ENCODE measurements at places on chromosomes 2 and 18.

DNA sequence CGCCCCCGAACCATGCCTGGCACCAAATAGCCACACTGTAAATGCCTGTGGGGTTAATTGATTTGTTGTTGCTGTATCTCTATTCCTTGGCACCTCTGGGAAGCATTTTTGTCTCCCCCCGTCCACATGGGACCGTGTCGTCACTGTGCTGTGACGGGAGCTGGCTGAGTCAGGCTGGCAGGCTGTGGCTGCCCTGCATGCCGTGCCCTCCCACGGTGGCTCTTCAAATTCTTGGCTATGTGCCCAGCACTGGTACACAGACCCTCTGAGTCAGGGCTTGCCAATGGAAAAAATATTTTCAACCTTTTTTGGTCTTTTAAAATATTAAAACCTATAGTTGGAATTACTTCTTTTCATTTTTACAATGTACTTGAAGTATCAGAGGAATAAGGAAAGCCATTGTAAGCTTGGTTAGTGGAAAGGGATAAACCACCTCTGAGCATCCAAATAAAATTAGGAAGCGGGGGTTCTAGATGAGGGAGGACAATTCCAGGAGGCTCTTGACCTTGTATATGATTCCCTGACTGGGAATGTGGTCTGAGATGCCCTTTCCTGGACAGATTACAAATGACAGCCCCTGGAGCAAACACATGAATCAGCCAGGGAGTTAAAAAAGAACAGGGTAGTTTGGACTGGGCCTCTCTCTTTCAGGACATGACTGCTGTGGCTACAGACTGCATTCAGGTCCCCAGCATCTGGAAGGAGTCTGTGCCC lies 59.4 kb downstream of the DGKD start:
- peak; percentile 85 for DNase-seq

- no peak for DNase-seq
Observed at GRCh38 chr2:25977768-25978167, 4.5 kb downstream of the KIF3C start.

DNA sequence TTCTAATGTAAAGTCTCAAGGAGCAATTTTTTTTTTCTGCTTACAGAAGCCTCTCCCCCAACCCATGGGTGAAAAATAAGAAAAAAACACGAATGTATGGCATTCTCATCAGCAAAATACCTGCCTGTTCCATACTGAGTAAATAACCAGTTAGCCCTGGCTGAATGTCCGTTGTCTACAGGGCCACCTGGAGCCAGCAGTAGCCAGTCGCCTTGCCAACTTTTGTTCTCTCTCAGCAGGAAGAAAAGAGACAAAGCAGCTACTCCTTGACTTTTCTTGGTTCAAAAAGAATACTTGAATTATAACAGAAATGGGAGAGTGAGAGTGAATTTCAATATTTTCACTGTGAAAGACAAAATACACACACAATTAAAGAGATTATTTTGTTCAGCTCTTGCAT lies 532.9 kb upstream of the CRIM1 start:
- DNase-seq: no peak

DNA sequence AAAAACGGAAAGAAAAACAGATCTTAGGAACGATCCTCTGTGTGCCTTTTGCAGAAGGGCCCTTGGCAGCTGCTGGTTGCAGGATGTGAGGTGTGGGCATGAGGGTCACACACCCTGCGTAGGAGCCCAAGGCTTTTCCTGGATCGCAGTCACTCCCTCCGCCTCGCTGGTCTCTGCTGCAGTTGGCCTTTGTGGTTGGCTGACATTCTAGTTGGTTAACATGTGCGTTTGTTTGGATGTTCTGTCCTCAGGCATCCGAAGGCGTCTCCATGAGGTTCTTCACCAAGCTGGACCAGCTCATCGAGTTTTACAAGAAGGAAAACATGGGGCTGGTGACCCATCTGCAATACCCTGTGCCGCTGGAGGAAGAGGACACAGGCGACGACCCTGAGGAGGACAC lies 61.7 kb downstream of the INPP5D start:
- no peak for DNase-seq

- no peak for DNase-seq
Observed at GRCh38 chr2:106892048-106892447, 6.1 kb upstream of the ST6GAL2 start.

- DNase-seq: no peak
Observed at GRCh38 chr2:147482916-147483669, 361.7 kb upstream of the ACVR2A start.

- no peak for DNase-seq
Observed at GRCh38 chr18:37729716-37730115, 164.1 kb upstream of the CELF4 start.

GRCh38 chr2:159052157-159052601 lies 83.7 kb downstream of the TANC1 start:
- DNase-seq: no peak

DNA sequence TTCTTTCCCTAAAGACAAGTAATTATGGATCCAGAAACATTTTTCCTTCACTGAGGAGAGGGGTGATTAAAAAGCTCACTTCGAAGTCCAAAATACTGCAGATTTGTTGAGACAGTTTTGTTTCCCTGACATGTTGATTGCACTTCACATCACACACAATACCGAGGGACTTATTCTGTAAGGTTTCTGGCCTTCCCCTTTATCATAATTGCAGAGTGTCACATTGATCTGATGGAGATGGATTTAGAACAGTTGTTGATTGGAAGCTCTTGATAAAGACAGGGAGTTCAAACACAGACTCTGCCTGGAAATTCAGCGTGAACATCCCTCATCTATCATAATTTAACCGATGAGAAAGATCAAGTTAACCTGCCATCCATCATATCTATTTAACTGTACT lies 163.6 kb downstream of the PTPRM start:
- DNase-seq: no peak

GRCh38 chr2:146129231-146129630 lies 1609.3 kb upstream of the ZEB2 start:
- DNase-seq: no peak

GRCh38 chr2:1628893-1629292 lies 115.4 kb downstream of the PXDN start:
- peak; percentile 79 for DNase-seq

DNA sequence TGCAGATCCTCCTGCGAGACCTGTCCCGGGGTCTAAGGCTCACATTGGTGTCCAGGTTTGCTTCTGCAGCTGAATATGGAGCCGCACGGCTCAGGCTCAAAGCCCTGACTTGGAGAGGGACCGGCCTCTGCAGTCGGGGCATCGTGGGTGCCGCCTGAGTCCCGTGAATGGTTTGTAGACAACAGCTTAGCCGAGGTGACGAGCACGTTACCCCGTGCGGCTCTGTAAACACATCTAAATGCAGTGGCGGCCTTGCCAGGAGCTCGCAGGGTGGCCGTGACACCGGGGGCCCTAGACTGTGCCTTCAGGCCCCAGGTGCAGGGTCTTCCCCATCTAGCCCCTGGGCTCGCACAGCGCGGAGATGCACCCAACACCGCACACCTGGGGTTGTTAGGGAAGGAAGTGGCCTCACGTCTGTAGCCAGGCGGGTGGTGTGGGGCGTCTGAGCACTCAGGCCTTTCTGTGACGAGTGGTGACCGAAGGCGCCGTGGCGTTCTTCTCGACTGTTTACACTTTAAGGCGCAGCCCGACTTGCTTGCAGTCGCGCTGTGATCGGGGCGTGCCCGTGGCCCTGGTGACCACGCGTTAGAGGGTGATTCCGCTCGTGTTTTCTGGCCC lies 91.6 kb downstream of the NFATC1 start:
- DNase-seq: no peak

- no peak for DNase-seq
Observed at GRCh38 chr2:142285480-142285879, 154.7 kb upstream of the LRP1B start.

GRCh38 chr2:65378290-65378689 lies 54.1 kb downstream of the SPRED2 start:
- no peak for DNase-seq

DNA sequence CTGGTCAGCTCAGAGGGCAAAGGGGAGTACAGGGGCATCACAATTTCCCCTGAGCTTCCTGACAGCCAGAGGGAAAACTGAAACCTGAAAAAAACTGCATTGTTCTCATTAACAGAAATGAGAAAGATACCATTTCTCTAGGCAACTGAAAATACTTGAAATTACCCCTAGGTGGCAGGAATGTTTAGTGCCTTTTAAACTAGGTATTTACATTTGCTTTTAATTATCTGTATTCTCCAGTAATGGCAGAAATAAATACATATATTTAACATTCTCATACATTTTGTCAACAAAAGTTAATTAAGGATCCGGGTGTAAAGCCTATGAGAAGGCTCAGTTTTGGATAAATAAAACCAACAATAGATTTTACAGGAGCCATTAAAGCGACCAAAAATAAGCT lies 34.5 kb downstream of the RPL31 start:
- no peak for DNase-seq

DNA sequence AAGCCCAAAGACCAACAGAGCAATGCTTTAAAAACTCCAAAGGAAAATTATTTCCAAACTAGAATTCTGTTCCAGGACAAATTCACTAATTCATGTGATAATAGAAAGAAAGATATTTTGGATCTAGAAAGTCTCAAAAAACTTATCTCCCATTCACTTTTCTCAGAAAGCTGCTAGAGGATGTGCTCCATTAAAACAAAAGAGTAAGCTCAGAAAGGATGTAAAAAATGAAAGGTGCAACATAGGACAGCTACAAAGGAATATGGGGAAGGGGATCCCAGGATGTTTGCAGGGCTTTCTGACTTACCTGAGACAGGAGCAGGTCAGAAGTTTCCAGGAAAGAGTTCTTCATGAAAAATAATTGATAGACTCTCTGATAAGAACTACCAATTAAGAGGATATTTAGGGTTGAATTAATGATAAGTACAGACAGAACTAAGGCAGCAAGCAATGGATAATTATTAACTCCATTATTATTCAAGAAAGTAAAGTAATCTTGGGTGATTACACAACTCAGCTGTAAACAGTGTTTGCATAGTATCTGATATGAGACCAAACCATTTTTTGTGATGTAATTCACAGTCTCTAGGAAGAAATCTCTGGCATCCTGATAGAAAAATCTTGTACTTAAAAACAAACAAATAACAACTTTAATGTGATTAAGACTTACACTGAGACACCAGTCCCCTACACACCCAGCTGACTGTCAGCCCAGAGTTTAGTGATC lies 20.9 kb downstream of the LYG1 start:
- DNase-seq: no peak
